Activated naive CD4-positive, alpha-beta T cell (primary cell): ENCODE measurements at places on chromosomes 11 and 22.

DNA sequence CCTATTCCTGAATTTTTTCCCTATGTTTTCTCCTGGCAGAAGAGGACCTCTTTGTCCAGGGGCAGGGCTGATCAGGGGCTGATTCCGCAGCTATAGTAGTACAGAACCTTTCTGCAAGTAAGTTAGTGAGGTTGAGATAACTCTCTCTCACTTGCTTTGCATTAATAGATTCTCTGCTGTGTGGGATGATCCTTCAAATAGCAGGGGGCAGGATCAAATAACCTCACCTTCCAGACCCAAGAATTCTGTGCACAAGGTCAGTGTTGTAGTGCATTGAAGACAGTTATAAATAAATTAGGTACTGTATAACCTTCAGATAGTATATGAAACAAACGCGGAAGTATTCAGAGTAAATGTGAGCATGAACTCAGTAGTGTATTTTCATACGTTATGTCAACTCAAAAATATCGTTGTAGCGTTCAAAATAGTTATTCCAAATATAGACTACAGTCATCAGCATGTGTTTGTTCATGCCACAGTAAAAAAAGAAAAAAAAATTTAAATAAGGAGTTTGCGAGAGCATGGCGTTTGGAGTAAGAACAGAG lies 278 bp downstream of the MMP26 start:
- no peak for DNase-seq

DNA sequence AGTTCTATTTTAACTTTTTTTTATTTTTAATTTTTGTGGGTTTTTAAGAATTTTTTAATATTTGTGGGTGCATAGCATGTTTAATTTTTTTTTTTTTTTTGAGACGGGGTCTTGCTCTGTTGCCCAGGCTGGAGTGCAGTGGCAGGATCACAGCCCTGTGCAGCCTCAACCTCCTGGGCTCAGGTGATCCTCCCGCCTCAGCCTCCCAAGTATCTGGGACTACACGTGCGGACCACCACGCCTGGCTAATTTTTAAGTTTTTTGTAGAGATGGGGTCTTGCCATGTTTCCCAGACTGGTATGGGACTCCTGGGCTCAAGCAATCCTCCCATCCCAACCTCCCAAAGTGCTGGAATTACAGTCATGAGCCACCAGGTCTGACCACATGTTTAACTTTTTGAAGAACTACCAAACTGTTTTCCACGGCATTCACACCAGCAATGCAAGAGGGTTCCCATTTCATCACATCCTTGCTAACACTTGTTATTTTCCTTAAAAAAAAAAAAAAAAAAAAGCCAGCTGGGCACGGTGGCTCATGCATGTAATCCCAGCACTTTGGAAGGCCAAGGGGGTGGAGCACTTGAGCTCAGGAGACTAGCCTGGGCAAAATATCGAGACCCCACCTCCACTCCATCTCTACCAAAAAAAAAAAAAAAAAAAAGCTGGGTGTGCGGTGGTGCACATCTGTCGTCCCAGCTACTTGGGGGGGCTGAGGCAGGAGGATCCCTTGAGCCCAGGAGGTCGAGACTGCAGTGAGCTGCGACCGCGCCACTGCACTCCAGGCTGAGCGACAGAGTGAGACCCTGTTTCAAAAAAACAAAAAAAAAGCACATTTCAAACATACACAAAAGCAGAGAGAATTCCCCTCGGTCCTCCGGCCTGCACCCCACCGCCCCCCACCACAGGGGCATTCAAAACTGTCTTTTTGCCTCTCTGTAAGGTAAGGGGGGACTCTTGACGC lies 16.7 kb upstream of the TXNRD2 start:
- DNase-seq: no peak

- no peak for DNase-seq
Measured at GRCh38 chr11:134951305-134951700, 539.3 kb upstream of the B3GAT1 start.

GRCh38 chr22:39748877-39749276 lies 144.7 kb downstream of the ENTHD1 start:
- DNase-seq: no peak

- DNase-seq: no peak
Measured at GRCh38 chr22:50528682-50529415, 963 bp downstream of the TYMP start.
